ENCODE measurements at places on chromosomes 6 and 20.

GRCh38 chr6:14732844-14733757, 512.8 kb upstream of the JARID2 start:
- no peak for DNase-seq

DNA sequence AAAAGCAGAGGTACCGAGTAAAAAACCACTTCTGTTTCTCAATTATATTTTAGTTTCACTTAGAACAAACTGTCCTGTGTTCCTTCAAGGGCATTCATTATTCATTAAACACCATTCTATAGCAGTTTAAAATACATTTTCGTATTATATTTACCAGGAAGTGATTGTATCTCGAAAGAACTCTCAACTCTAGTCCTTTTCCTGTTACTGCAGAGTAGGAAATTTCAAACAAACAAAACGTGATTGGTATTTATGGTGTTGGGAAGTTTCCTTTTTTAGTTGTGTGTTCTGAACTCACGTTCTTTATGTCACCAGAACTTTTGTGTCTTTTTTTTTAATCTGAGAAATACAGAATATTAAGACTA, 139.5 kb upstream of the BTBD3 start:
- no peak for DNase-seq

DNA sequence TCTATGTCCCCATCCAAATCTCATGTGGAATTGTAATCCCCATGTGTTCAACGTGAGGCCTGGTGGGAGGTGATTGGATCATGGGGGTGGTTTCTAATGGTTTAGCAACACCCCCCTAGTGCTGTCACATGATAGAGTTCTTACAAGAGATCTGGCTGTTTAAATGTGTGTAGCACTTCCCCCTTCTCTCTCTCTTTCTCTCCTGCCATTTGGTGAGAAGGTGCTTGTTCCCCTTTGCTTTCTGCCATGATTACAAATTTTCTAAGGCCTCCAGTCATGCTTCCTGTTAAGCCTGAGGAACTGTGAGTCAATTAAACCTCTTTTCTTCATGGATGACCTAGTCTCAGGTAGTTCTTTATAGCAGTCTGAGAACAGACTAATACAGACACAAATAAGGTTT, 165.4 kb downstream of the OGFRL1 start:
- no peak for DNase-seq

DNA sequence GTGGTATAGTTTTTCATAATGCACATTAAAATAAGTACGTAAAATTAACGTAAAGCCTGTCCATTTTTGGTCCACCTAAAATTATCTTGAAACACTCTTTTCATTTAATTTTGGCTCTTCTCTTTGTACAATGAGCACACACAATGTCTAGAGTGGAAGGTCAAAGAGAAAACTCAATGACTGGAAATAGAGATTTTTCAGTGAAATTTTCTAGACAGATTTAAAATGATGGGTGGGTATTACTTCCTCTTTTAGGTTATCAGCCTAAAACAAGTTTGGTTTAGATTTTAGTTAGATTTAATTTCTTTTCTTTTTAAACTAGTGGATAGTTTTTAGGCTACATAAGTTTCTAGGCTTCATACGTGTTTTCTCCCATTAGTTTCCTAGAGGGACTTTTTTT, 24.9 kb downstream of the DSE start:
- DNase-seq, result no peak

DNA sequence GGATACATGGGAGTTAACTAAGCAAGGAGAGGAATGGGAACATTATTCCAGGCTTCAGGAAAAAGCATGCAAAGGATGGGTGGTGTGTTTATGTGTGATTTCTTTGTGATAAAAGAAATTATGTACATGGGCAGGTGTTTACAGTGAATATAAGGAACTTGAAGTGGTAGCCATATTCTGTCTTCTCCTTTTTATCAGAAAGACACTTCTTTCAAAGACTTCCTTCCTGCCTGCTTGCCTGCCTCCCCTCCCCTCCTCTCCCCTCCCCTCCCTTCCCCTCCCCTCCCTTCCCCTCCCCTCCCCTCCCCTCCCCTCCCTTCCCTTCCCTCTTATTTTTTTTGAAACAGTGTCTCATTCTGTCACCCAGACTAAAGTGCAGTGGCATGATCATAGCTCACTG, 14.4 kb downstream of the CYB5R4 start:
- DNase-seq, result no peak

DNA sequence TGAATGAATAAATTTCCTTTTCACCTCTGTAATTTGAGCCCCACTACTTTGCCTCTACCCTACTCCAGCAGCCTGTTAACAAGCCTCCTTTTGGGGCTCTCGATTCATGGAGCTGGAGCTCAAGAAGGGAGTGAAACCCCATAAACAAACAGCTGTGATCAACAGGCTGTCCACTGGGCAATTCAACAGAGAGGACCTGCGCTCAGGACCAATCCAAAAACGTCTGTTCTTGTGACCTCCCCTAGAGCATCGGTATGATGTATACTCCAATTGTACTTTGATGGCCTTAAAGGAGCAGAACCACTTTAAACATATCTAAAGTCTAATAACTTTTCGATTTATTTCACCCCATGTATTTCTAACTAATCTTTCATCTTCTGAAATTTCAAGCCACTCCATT, 37.4 kb downstream of the HIVEP2 start:
- DNase-seq, result peak; percentile 23

DNA sequence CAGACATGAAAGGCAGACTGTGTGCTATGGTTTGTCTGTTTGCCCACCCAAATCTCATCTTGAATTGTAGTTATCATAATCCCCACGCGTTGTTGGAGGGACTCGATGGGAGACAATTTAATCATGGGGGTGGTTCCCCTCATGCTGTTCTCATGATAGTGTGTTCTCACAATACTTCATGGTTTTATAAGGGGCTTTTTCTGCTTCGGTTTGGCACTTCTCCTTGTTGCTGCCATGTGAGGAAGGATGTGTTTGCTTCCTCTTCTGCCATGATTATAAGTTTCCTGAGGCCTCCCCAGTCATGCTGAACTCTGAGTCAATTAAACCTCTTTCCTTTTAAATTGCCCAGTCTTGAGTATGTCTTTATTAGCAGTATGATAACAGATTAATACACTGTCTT, 47.2 kb upstream of the MICB start:
- DNase-seq, result no peak

DNA sequence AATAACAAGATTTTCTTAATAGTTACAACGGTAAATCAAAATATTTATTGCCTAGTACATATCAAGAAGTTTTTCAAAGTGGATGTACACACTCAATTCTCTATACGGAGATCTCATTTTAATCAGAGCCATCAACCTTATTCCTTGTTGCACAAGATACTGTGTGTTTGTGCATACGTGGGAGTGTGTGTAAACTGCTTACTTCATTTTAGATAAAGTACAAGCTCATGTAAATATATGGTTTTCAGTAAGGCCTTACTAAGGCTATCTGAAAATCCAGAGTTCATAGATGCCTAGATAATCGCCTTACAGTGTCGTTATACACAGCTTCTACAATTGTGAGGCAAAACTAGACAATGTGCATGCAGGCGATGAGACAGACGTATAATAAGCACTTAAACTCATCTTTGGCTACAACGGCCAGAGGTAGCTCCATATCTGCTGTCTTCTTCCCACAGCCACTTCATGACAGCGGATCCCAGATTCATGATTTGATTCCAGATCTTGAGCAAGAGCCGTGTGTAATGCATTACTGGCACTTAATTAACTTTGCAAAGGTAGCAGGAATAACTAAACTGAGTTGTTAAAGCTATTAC, 2.5 kb downstream of the PERP start:
- DNase-seq, result no peak

DNA sequence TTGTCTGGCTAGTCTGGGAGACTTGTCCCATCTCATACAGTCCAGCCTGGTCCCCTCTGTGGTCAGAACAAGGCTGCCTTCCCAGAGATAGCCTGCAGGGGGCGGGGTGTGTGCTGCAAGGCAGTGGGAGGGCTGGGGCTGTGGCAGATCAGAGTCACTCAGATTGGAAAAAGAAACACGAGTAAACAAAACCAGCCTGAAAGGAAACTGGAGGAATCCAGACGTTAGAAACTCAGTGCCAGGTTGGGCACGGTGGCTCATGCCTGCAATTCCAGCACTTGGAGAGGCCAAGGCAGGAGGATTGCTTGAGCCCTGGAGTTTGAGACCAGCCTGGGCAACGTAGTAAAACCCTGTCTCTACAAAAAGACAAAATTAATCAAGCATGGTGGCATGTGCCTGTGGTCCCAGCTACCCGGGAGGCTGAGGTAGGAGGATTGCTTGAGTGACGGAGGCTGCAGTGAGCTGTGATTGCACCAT, 20.2 kb downstream of the LEMD2 start:
- peak; percentile 55 for DNase-seq

GRCh38 chr6:678520-678919, 14.4 kb downstream of the EXOC2 start:
- DNase-seq, result no peak

GRCh38 chr6:94501516-94501915, 1075.8 kb upstream of the MANEA start:
- no peak for DNase-seq

GRCh38 chr6:39347906-39348585, 25.5 kb upstream of the KCNK16 start:
- DNase-seq, result peak; percentile 18

- no peak for DNase-seq
Observed at GRCh38 chr20:25015986-25016385, 23.4 kb upstream of the APMAP start.

- DNase-seq, result no peak
Observed at GRCh38 chr6:93418033-93418407, 1.3 kb downstream of the EPHA7 start.

DNA sequence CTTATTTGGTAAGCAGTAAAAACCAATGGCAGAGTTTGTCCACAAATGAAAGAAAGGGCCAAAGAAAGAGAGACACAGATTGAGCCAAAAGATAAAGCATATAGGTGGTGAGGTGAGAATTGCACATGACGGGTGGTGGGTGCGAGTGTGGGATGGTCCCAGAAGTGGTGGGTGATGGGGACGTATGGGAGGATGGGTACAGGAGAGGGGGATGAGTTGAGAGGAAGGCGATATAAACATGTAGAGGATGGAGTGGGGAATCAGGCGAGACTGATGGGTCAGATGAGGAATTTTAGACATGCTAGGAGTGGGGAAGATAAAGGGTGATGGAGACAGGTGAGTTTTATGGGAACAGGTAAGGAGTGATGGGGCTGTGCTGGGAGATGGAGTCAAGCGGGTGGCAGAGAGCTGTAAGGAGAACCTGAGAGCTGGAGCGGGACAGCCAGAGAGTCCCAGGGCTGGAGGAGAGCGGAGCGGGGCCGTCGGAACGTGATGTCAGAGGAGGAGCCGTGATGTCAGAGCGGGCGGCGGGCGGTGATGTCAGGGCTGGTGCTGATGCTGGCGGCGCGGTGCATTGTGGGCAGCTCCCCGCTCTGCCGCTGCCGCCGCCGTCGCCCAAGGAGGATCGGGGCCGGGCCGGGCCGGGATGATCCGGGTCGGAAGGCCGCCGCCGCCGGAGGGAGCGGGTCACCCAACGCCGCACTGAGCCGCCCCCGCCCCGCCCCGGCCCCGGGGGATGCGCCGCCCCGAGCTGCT, at the start of gene TTBK1:
Gene TTBK1, plus strand, starts transcription at position 574 of the 756 bp plus-strand sequence. CDS start 3,180 bp downstream, outside the sequence.
- no peak for DNase-seq

DNA sequence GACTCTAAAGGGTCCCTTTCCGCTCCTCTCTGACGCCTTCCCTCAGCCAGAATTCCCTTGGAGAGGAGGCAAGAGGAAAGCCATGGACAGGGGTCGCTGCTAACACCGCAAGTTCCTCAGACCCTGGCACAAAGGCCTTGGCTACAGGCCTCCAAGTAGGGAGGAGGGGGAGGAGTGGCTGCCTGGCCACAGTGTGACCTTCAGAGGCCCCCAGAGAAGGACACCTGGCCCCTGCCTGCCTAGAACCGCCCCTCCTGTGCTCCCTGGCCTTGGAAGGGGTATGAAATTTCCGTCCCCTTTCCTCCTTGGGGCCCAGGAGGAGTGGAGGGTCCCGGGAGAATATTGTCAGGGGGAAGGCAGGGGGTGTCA, 2.7 kb downstream of the VEGFA start:
- no peak for DNase-seq

- no peak for DNase-seq
Observed at GRCh38 chr6:46821458-46821881, 28.3 kb downstream of the MEP1A start.

DNA sequence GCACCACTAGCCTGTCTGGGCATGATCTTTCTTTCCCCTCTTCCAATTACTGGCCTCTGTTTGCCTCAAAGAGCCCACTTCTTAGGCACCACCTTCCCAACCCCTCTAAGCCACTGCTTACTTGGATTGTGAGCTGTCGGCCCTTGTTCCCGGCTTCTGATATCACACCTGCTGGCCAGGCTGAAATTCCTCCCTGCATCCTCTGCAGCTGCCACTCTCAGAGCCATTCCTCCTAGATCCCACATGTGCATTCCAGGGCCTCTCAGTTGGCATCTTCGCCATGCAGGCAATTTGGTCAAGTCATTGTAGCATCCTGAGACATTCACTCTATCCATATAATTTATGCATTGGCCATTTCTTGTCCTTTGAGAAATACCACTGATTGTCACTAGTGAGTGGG, 135.9 kb downstream of the OLIG3 start:
- no peak for DNase-seq

GRCh38 chr20:57396212-57396983, 5.2 kb downstream of the RBM38 start:
- no peak for DNase-seq

GRCh38 chr6:110307368-110307767, 50.8 kb downstream of the METTL24 start:
- DNase-seq, result no peak

DNA sequence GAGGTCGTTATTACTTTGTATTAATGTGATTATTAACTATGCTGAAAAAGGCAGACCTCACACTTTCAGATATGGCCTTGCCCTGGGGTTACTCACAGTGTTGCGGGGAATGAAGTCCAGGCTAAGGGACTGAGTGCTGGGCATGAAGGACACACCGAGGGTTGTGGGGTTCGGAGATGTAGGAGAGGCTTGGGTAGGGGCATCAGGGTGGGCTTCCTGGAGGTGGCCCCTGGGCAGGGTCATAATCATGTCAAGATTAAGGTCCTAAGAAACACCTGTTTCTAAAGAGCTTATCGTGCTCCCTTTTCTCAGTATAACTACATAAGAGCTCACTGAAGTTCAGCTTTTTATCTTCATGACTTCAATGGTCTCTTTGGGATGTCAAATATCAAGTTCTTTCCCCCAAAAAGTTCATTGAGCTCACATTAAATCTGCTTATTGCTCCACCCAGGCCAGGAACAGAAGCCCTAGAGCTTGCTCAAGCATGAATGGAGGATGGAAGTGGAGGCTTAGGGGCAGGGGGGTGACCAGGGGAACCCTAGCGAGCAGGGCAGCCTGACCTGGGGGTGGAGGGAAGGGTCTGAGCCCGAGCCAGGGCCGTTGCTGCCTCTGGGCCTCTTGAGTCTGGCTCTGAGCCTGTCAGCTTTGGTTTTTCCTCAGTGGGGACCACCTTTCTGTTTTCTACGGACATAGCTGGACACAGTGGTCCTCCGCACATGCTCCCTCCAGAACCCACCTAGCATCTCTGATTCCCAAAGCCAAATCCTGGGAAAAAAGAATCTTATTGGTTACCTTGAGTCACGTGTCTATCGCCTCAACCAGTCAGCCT, 37.3 kb upstream of the TGM2 start:
- DNase-seq, result no peak

- no peak for DNase-seq
Observed at GRCh38 chr6:71333697-71334096, 45.1 kb downstream of the OGFRL1 start.

Measured in activated effector memory CD4-positive, alpha-beta T cell treated with Interleukin-2 at 50 U/mL for 16 hours (primary cell).